ENCODE measurements at places on chromosomes 7 and 10.

DNA sequence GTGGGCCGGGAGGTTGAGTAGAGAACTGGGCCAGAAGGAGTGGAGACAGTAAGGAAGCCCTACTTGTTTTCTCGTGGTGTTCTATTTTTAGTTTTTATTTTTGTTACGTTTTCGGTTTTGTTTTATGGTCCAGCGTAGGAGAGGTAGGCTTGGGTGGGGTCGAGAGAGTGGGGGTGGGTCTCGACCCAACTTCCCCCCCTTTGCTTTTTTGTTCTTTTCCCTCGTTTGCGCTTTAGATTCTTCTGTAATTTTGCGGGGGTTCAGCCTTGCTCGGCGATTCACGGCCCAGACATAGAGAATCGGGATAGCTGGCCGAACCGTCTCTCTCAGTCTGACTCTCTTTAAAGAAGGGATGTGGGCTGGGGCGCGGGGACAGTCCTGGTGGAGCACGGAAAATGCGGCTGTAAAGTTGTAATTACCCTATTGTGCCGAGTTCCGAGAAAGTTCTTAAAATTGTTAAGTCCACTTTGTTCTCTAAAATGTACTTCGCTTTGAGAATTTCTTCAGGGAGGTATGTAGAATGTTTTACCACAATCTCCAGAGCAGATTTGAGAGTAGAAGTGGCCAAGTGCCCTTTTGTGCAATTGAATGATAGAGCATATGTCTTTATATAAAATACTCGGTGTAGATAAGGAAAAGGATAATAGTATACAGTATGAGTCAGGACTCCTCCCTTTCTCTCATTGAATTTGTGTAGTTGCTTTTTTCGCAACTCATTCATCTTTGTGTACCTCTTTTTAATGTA is 816 bp downstream of the DMTF1 start:
- DNase-seq, result peak; percentile 46

DNA sequence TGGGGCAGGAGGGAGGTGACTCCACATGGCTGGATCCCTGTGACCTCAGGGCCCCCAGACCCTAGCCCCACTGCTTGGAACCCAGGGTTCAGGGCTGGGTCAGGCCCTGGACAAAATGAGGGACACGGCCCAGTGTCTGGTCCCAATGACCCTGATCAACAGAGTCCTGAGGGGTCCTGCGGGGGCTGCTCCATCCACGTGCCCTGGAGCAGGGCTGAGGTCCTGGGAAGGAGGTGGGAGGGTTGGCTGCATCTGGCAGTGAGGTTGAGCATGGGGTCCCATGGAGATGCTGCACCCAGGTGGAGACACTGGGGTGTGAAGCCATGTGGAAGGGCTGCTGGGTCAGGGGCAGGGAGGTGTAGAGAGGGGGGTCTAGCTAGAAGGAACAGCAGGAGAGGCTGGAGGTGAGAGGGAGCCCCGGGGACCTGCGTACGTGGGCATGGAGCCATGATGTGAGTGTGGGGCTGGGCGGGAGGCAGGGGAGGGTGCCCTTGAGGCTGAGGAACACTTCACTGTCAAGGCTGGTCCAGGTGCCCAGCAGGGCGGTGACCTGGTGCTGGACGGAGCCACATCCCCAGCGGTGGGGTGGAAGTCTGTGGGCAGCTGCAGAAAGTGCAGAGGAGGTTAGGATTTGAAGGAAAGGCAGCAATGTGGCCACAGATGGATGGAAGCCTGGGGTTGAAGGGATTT is 604 bp downstream of the SCART1 start:
- no peak for DNase-seq

GRCh38 chr10:34514290-34514689 is 300.8 kb downstream of the PARD3 start:
- no peak for DNase-seq

DNA sequence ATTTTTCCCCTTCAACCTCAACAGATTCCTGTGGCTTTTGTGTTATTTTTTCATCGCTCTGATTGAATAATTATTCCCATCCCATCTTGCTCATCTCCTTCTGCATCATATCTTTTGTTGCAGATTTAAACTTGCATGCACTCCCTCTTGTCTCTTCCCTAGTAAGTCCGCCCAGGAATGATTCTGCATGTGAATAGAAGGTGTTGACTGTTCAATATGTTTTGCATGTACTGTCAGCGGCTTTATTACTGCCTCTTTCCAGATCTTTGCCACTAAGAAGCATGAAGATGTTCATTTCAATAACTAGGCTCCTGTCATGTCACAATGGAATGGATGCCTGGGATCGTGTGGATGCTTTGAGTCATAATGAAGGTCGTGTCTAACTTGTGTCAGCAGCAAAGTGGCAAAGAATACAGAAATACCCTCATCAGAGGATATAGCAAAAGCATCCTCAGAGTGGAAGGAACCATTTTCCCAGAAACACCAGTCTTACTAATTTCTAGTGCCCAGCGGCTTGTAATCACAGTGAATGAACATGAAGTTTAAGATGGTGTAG is 62.6 kb upstream of the SEM1 start:
- no peak for DNase-seq

GRCh38 chr10:120586471-120586872 is 129.4 kb downstream of the PLPP4 start:
- no peak for DNase-seq

DNA sequence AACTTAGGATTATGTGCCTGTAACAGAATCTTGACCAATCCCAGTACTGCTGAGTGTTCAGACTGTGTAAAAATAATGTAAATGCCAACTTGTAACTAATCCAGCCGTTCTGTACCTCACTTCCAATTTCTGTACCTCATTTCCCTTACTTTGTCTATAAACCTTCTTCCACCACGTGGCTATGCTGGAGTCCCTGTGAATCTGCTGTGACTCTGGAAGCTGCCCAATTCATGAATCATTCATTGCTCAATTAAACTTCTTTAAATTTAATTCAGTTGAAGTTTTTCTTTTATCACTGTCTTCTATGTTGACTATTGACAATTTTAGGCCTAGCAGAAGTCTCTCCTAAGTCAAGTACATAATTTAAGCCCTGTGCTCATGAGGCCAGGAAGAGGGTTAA is 215.3 kb upstream of the RHOBTB1 start:
- DNase-seq, result no peak

All from RPMI8226 (cell line).